ENCODE measurements at places on chromosomes 2 and 18.

DNA sequence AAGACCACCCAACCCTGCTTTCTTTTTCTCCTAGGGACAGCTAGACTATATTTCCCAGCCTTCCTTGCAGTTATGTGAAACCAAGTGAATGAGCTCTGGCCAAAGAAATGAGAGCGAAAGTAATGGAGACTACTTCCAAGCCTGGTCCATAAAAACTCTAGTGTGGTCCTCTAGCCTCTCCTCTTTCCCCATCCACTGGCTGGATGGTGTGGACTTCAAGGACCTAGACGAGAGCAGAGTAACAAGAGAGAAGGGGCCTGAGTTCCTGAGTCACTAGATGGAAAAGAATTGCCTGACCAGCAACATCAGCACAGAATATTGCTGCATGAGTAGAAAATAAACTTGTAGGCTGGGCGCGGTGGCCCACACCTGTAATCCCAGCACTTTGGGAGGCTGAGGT, 2.9 kb upstream of the TMSB10 start:
- DNase-seq: no peak

DNA sequence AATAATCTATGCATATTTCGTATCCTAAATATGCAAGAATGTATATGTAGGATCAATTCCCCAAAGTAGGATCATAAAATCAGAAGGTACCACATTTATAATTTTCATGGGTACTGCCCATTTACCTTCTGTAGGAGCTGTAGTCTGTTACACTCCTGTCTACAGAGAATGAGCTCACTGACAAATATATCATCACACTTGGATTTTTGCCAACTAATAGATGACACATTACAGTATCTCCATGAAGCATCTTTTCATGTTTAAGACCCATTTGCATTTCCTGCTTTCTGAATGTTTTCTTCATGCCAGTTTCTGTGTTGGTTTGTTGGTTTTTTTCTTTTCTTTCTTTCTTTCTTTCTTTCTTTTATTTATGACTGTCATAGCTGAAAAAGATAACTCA, 70.9 kb upstream of the EML6 start:
- no peak for DNase-seq

- DNase-seq: no peak
Measured at GRCh38 chr2:45237128-45237527, 227.9 kb upstream of the SIX2 start.

- DNase-seq: no peak
Measured at GRCh38 chr2:130830538-130830937, 6.2 kb upstream of the ARHGEF4 start.

DNA sequence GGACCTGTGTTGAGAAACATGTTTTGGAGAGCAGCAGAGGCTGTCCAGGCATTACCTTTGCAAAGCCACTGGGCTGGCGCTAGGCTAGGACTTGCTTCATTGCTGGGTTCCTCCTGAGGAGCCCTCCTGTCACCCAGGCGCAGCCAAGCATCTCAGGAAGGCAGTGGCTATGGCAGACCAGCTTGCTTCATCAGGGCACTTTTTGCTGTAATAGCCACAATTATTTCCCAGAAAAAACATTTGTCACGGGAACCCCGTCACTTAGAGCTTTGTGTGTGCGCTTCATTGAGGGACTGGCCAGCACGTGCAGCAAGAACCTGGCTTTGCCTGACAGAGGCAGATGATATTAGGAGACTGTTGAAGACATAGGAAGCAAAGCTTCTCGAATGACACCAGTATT, 36.4 kb downstream of the SLC20A1 start:
- no peak for DNase-seq

- DNase-seq: no peak
Measured at GRCh38 chr18:74173434-74173750, 25.1 kb downstream of the TIMM21 start.

DNA sequence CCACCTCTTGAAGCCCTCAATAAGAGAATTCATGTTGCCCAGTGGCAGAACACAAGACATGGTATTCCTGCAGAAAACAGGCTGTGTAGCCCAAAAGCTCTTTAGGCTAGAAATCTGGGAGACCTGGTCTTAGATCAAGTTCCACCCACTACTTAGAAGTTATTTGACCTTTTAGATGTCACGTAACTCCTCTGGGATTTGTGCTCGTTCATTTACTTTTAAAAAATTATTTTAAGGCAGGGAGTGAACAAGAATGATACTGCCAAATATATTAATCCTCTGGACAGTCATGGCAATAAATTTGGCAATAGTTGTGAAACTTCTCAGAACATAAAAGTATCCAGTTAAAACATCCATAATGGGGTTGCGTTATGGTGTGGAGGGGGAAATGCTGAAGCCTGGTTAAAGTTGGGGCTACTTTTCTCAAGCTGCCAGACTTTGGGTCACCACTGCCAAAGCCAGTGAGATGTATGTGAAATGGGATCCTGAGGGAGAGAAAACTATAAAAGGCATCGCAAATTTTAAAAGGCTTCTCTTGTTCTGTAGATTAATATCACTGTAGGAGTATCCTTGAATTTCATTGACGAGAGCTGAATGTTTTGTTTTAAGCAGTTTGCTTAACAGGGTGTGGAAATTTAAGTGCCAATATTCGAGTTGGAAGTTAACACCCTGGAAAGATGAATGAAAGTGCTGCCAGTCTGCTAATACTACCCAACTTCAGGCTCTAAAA, 15.8 kb downstream of the DAPL1 start:
- DNase-seq: no peak

DNA sequence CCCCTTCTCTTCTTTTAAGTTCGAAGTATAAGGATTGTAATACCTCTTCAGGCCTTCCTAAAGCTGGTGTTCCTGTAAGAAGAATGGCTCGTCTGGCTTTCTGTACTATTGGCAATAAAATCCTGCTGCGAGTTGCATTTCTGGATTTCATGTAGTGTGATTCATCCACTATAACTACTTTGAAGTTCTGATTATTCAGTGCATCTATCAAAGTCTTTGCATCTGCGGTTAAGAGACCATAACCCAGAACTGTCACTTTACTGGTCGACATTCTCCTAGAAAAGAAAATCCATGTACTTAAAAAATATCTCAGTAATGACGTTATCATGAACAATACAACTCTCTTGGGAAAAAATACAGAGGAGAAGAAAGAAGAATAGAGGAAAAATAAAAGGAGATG, 181.1 kb downstream of the ZRANB3 start:
- DNase-seq: no peak

DNA sequence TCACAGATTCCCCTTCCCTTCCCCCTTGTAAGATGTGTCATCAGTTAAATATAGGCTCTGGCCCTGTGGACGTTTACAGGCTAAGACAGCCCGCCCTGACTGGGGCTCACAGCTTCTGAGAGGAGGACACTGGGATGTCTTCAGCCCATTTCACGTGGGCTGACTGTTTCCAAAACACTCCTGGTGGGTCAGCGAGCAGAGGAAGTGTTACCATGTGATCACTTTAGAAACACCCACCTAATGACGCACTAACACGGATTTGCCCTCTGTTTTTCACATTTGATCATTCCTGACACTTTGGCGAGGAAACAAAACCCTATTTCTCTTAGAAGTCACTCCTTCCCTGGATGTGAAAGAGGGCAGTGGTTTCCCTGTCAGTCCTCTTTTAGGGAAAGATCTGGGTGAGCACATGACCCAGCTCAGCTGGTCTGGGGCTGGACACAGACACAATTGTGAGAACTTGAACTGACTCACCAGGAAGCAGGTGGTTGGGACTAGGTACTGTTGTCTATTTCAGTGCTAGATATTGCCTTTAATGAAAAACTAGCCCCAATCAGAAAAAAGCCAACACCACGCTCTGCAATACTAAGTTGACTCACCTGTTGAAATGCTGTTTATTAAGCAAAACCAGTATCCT, 38.8 kb downstream of the BMP10 start:
- peak; percentile 29 for DNase-seq

- no peak for DNase-seq
Measured at GRCh38 chr2:196630531-196630930, 9.0 kb upstream of the CCDC150 start.
